Posterior vena cava (tissue), 2 donors: ENCODE measurements at places on chromosomes 12 and 14. TPM values are rescaled to one million over a fixed set of nuclear protein-coding genes. Genes with fewer than 3 reads are reported as not detected.

- DNase-seq: no peak
These were observed 495.2 kb upstream of the SOX5 start for GRCh38 chr12:24444634-24445033.

DNA sequence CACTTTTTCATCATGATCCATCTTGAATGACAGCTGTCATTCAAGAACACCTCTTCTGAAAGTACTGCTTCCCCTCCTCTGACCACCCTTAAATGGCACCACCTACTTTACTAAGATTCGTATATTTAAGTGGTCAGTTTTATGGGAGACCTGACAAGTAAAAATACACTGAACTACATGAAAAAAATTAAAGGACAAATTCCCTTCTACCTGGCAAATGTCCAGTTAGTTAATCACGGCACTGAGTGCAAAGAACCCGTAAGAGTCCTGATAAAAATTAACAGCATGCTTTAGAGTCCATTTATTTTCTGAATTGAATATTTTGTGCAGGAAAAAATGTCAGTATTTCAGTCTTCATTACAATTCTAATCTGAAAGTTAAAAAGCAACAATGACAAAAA lies 48.7 kb downstream of the SETD3 start:
- DNase-seq: no peak

GRCh38 chr14:69005432-69006148 lies 26.5 kb upstream of the ACTN1 start:
- peak; percentile 94 for DNase-seq

- DNase-seq: no peak
These were observed 160.7 kb upstream of the LRFN5 start for GRCh38 chr14:41446008-41446407.

GRCh38 chr14:50865391-50866076 lies 6.3 kb upstream of the ABHD12B start:
- no peak for DNase-seq

DNA sequence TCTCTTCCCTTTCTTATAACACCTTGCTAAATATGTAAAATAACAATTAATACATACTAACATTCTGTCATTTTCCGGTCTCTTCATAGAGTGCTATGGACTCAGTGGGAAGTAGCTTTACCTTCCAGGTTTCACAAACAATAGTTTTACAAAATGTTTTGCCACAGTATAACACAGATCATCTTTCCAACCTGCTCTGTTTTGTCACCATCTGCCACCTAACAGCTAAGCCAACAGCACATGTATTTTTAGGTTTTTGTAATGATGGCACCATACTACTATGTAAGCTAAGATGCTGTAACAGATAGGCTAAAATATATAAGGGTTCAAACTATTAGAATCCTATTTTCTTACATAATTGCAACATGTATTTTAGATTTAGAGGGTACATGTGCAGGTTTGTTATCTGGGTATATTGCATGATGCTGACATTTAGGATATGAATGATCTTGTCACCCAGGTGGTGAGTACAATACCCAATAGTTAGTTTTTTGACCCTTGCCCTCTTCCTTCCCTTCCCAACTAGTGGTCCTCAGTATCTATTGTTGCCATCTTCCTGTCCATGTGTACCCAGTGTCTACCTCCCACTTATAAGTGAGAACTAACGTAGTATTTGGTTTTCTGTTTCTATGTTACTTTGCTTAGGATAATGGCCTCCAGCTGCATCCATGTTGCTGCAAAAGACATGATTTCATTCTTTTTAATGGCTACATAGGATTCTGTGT lies 8.7 kb downstream of the RHOJ start:
- DNase-seq: no peak

DNA sequence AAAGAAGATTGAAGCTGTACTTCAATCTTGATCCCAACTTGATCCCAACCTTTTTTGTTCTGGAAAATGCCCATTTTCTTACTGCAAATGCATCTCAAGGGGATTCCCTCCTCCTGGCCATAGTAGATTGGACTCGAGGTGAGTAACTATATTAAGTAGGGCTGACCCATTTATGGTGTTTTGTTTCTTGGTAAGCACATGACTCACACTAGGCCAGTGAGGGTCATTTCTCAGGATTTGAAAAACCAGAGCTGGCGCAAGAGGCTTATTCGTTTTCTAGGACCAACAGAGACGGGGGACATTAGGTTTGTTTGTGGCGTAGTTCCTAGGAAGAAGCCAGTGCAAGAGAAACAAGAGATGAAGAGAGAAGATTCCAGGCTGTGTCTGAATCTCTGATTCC lies 51.4 kb downstream of the MRPL42 start:
- no peak for DNase-seq

KRT80 gene
- 0.19 TPM for total RNA-seq

EEF1AKMT3 gene
- 7.9 TPM for total RNA-seq

SYT1 gene
- 2.0 TPM for total RNA-seq

CELA1 gene
- total RNA-seq: not detected

FZD10 gene
- total RNA-seq: 0.51 TPM
